ENCODE measurements at places on chromosomes 1 and 21.

- DNase-seq, result peak; percentile 29
Measured at GRCh38 chr1:76901158-76901767, 34.0 kb downstream of the ST6GALNAC5 start.

- DNase-seq, result no peak
Measured at GRCh38 chr1:24294716-24295371, 24.3 kb upstream of the GRHL3 start.

- no peak for DNase-seq
Measured at GRCh38 chr1:67843746-67844145, 10.5 kb upstream of the GNG12 start.

DNA sequence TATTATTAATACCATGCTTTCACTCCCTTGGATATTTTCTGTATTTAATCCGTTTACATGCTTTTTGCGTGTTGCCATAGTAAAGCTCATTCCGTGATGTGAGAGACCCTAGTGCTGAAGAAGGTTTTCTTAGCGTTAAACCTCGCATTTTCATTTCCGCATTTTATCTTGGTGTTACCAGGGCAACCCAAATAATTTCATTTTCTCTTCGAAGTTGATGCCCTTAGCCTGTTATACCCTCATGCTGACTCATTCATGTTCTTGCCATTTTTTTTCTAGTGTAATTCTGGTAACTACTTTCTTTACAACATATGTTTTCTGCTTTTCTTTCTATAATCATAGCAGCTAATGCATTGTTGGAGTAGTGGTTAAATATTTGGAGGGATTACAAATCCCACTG lies 37.2 kb downstream of the LRRC8C start:
- no peak for DNase-seq

DNA sequence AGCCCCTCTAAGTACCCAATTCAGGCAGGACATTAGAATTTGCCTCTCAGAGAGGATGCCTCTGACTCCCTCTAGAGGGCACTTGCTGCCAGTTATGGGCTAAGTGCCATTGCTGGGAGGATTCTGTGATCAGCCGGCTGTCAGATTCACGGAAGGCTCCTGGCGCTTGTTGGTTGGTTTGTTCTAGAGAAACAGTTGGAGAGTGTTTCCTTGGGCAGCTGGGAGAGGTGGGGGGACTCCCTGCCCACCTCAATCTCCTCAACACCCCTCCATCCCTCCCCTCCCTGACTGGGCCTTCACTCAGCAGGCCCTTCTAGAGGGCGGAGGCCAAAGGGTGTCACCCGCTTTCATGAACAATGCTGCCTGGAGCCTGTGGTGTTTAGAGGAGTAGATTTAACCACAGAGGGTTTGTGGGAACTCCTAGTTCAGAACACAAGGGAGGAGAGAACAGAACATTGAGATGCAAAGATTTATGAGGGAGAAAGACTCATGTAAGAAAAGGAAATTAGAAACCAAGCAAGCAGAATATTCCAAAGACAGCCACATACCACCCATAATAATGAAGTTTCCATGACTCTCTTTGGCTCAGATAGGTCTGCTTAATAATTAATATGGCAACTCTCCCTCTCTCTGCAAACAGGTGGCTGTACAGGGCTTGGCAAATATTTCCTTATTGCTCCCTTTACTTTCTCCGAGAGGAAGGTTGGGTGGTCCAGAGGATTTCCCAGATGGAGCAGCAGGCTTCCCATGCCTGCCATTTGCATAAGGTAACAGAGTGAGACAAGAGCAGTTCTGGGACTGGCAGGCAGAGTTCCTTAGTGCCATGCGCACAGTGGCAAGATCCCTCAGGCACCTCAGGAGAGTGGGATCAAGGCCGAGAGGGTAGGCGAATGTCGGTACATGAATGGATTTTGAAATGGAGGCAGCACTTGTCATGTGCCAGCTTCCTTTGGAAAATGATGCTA lies 30.0 kb upstream of the ACP6 start:
- DNase-seq, result peak; percentile 55

- DNase-seq, result no peak
Measured at GRCh38 chr1:41735631-41736260, 183.0 kb downstream of the HIVEP3 start.

DNA sequence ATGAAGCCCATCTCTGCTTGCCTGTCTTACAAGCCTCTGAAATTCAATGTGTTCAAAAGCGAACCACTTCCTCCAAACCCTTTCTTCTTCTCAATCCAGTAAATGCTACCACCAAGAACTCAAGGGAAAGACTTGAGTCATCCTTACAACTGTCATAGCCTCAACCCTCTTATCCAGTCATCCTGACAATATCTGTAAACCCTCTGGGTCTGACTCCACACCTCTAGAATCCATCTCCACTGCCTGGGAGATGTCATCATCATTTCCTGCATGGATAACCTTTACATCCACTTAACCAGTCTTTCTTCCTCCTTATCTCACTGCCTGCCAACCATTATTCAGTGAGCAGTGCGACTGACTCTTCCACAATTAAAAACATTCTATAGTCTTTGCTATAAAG lies 441.1 kb downstream of the SETD4 start:
- no peak for DNase-seq

DNA sequence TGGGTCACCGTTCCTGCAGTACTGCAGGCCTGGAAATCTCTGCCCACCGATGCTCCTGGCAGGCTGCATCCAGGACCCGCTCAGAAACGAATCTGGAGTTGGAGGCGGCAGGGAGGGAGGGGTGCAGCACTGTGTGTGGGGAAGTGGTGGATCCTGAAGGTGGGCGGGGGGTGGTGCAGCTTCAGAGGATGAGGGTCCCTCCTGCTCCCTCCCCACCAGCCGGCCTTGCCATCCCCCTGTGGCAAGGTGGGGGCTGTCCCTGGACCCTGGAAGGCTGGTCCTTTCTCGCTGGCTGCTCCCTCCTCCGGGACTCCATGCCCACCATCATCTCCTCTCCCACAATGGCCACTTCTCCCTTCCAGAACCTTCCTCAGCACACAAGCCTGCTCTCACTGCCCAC lies 60.4 kb downstream of the B3GALT5 start:
- no peak for DNase-seq

DNA sequence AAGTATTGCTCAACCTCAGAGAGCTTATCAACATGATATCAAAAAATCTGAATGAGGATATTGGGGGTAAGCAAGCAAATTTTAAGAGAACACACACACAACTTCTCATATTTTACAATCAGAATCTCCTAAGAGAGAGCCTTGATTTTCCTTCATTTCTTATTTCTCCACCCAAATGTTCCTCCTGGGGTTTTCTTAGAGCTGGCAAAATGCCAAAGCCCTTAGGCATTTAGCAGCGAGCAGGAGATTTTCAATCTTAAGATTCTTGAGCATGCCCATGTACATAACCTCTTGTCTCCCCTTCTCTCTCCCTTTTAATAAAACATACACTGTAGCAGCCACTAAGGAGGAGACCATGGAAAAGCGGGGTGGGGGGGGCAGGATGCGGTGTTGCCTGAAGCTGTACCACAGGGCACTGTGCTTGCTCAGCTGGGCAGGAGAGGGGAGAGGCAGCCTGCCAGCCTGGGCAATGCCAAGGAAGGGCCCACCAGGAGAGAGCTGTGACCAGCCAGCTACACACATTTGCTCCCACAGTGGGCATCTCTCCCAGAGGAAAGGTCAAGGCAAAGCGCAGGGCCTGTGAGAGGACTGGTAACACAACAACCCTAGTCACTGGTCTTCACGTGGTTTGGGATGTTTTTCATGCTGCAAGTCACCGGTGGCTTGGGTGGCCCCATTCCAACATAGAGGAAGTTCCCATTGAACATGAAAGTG lies 4.3 kb downstream of the BRINP2 start:
- DNase-seq, result no peak

DNA sequence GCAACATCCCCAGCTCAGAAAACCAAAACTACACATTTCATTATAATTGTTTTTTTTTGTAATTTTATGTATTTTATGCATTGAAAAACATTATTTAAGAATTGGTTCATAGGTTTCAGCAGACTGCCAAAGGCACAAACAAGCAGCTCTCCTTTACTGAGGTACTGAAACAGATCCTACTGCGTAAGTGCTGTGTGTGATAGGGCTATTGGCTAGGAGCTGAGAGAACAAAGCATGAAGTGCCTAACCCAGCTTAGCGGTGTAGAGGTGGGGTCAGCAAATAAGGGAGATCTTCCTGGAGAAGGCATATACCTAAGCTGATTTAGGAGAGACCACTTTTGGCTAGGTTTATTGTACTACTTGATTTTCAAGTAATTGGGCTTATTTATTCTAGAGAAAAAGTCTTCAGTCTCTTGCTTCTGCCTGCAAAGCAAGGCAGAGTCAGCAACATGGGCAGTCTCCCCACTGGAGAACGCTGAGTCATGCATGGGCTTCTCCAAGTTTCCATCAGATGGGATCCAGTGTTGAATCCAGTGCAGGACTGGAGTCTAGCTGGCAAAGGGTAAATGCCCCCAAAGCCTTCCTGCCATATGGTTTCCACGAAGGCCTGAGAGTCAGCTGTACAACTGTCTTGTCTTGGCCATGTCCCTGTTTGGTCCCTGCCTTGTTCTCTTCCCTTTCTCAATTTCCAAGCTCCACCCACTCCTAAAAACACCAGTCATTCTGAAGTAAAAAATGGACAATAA lies 18.0 kb upstream of the YTHDF2 start:
- DNase-seq, result no peak

GRCh38 chr1:235779770-235780169 lies 86.9 kb downstream of the LYST start:
- no peak for DNase-seq

- peak; percentile 47 for DNase-seq
Measured at GRCh38 chr1:171226747-171227370, 21.4 kb upstream of the FMO1 start.

GRCh38 chr1:109161858-109162606 lies 48.1 kb downstream of the ELAPOR1 start:
- DNase-seq, result no peak

DNA sequence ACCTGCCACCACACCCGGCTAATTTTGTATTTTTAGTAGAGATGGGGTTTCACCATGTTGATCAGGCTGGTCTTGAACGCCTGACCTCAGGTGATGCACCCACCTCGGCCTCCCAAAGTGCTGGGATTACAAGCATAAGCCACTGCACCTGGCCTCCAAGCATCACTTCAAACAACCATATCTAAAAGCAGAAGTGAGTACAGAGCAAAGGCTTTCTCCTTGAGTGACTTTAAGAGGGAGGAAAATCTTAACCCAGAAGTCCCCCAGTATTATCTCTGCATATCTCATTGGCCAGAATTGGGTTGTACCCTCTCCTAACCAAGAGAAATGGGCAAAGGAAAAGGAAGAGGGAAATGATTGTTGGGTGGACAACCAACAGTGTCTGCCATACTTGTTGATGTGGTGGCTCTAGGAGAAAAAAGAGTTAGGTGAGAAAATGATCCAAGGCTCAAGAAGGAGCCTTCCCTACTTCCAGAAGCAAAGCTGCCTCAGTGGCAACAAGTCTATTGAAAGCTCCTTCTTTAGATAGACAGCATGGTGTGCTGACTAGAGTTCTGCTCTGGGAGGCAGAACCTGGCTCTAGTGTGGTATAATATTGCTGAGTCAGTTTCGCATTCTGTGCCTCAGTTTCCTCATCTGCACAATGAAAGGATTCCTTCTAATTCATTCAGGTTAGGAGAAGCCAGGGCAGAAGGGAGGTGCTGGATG lies 16.8 kb upstream of the FOXE3 start:
- no peak for DNase-seq

DNA sequence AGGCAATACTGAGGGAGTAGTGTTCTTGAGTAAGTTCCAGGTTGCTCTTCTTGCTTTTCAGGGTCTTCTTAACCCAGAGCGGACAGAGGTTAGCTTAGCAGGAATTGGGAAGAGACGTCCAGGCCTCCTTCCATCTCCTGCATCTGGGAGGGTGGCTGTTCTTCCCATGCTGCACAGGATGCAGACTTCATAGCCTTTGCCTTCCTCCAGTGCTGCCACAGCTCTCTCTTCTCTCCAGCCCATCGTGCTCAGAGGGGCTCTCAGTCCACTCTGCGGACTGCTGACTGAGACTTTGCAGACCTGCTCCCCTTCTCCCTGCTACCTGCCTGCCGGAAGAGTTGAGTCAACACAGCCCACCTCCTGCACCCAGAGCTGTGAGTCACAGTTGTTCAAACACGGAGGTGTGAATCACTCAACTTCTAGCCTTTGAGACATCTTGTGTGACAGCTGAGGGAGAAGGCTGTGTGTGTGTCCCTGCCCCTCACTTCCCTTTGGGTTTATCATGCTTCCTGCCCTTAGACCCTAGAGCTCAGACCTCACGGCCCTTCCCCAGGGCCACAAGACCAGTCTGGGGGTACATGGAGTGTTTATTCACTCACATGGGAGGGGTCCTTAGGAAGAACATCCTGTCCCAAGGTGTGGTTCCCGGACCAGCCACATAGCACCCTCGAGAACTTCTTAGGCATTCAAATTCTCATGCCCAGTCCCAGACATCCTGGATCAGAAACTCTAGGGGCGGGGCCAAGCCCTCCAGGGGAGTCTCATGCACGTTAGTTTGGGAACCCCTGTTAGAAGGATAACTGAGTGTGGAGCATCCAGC lies 158.3 kb upstream of the CACNA1E start:
- no peak for DNase-seq

DNA sequence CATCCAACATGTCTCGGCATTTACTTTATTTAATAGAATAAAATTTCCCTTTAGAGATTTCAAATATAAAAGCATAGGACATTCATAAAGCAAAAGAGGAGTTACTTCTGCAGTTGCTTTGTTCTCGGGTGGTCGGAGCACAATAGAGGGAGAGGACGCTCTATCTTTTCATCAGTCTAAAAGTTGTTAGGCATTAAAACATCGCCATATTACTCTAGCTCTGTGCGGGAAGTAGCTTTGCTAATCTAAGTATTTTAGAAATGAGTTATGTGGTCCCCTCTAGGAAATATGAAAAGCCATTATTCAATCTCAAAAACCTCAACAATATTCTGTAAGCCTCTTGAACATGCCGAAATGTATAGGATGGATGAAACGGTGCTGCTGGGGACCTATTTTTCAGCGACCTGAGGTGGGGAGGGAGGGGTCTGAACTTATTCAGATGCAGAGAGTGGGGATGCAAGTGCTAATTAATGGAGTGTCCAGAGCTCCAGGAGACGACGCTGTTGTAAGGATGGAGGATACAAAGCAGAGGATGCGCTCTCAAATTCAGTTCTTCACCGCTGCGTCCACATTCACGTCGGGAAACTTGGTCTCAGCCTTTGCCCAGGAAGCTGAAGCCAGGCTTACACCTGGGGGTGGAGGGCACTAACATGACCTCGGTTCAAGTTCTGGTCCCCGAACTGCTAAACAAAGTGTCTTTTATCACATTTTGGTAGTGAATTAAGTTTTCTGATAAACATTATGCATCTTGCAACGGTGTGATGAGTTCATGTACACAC lies 6.3 kb downstream of the CDKN2C start:
- DNase-seq, result no peak

Measured in NCI-H1048 (cell line).